ENCODE measurements at places on chromosomes 4 and X. TPM values are rescaled to one million over a fixed set of nuclear protein-coding genes. Genes with fewer than 3 reads are reported as not detected.

Gene AP1AR
- 26.3 TPM for total RNA-seq

- DNase-seq: no peak
These were observed 54.0 kb upstream of the LDB2 start for GRCh38 chr4:16952462-16952871.

Gene TACR3
- not detected for total RNA-seq

GRCh38 chr4:52711834-52712250 is 39.4 kb downstream of the ERVMER34-1 start:
- no peak for DNase-seq

Gene HMX1
- total RNA-seq: not detected

- DNase-seq: no peak
These were observed 1.8 kb downstream of the DKK2 start for GRCh38 chr4:107034091-107034995.

GRCh38 chr4:110550260-110550659 is 72.6 kb downstream of the PITX2 start:
- peak; percentile 7 for DNase-seq

DNA sequence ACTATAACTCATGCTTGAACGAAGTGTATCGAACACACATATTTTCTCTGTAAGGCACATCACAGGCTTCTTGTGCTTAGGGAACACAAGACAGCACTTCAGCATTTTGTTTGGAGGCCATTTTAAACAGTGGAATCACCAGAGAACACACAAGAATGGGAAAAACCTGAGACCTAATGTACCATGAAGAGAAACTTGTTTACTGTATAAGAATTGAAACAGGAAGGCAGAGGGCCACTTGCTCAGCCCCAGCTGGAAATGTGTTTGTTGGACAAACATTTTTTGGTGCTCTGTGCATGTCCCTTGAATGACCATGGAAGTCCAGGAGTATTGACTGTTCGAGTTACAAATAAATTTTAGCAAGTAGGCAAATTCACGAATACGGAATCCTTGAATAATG is 47.5 kb downstream of the RAPGEF2 start:
- no peak for DNase-seq

DNA sequence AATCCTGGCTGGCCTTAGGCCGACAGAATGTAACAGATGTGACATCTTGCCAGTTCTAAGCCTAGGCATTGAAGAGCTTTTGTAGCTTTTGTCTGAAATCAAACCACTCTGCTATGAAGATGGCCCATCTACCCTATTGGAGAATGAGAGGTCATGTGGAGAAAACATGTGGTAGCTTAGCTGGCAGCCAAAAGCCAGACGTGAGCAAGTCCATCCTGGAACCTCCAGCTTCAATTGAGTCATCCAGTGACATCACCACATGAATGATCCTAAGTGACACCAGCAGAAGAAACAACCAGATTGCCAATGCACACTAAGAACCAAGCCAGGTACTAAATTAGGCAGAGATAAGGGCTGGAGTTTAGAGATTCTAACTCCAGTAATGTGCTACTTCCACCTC is 154.8 kb upstream of the ZFP42 start:
- no peak for DNase-seq

GRCh38 chr4:4259484-4260100 is 11.6 kb upstream of the TMEM128 start:
- DNase-seq: no peak

Gene SLC34A2
- not detected for total RNA-seq

Gene RNF212
- 1.8 TPM for total RNA-seq

GRCh38 chrX:51866210-51866609 is 27.2 kb upstream of the MAGED1 start:
- no peak for DNase-seq

Gene NLGN3
- total RNA-seq: 0.13 TPM

Gene CITED1
- total RNA-seq: 0.07 TPM

Gene CYSLTR1
- not detected for total RNA-seq

- DNase-seq: no peak
These were observed 83.7 kb downstream of the FREM3 start for GRCh38 chr4:143616771-143617170.

- DNase-seq: no peak
These were observed 296.2 kb downstream of the PDHA2 start for GRCh38 chr4:96136056-96136455.

DNA sequence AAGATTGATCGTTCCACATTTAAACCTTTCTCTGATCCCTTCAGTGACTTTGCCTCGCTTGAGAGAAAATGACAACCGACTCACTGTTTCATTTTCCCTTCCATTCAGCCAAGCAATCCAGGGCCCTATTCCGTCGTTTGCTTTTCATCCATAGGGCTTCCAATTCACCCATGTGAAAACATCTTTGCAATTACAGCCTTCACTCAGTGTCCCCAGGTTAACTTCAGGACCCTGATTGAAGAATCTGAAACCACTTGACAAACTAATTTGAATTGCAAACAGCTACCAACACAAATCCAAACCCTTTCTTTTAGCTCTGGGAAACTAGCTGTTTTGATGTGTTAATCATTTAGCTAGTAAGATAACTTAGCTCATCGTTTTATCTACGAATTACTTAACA is 120.2 kb upstream of the FAM9C start:
- no peak for DNase-seq

DNA sequence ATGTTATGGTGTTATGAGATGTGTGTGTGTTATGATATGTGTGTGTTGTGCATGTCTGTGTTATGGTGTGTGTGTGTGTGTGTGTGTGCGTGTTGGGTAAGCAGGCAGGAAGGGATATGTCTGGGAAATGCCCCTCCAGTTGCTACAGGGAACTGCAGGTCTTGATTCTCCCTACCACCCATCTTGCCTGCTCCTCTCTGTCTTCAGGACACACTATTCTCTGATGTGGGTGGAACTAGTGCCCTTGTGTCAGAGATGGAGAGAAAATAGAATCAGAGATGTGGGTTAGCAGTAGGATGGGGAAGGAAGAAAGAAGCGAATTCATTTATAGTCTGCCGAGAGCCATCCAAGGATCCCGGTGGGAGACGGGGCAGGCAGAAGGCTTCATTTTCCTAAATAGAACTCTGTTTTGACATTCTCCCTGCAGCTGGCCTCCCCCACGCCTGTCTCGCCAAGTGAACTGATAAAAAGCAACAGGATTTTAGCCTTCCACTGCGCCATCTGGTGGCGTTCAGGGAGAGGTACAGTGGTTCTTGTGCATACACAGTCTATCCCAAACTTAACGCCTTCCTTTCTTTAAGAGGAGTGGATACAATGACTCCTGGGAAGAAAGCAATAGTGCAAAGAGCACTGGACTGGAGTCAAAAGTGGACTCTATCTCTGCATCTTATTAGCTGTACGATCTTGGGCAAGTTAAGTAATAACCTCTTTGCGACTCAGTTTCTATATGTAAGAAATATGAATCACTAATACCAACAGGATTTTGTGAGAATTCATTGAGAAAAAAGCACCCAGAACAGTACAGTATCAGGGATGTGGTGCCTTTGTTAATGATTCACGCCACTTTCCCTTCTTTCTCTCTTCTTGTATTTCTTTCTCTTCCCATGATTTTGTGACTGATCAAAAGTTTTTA is 14.1 kb upstream of the MGST2 start:
- peak; percentile 52 for DNase-seq

- DNase-seq: no peak
These were observed 14.7 kb downstream of the TRMT2B start for GRCh38 chrX:101037231-101037630.

DNA sequence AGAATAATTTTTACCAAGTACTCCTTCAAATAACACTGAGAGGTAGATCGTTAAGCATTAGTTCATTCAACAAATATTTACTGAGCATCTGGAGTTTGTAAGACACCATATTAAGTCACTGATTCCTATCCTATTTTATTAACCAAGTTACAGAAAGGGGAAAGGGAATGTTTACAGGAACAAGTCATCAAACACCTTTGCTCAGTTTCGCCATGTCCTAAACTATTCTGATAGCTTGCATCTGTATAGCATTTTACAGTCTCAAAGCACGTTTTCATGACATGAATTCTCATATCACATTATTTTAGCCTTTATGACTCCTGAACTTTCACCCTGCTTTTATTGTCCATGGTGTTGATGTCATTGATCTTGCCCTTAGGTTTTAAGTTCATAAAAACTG is 89.2 kb downstream of the AREG start:
- DNase-seq: no peak

Gene TRIM75
- total RNA-seq: not detected

- DNase-seq: no peak
These were observed 89.0 kb downstream of the LUZP4 start for GRCh38 chrX:115378471-115378870.

DNA sequence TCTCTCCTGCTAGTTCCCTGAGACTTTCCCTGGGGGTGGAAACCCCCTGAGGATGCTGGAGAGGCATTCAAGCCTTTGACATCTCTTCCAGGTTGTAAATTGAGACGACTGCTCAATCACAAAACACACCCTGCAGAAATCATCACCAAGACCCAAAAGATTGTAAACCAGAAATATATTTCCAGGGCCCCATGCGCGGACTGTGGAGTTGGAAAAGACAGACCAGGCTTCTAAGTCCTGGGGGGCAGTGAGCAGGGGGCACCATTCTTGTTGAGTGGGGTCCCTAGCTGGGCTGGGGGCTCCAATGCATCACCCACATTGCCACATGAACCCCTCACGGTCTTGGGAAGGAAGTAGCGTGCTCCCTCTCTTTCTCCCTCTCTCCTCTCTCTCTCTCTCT is 87.9 kb upstream of the C4orf50 start:
- no peak for DNase-seq

- no peak for DNase-seq
These were observed 70.6 kb downstream of the TNIP2 start for GRCh38 chr4:2685541-2685940.

- DNase-seq: no peak
These were observed 376 bp downstream of the ABCG2 start for GRCh38 chr4:88158038-88158488.

Gene LONRF3
- total RNA-seq: 22.4 TPM

Gene CENPVL1
- not detected for total RNA-seq

Gene UGT2B17
- not detected for total RNA-seq
